Smooth muscle cell of the pulmonary artery (primary cell): ENCODE measurements at places on chromosomes 4 and X. TPM values are rescaled to one million over a fixed set of nuclear protein-coding genes. Genes with fewer than 3 reads are reported as not detected.

TMEM31 gene
- total RNA-seq: not detected in 2 replicates

SPANXC gene
- not detected in 2 replicates for total RNA-seq

NPFFR2 gene
- not detected in 2 replicates for total RNA-seq

DCHS2 gene
- total RNA-seq: not detected in 2 replicates

CXCL8 gene
- 23.3 and 132 TPM in 2 replicates for total RNA-seq

MAGEB6B gene
- total RNA-seq: not detected in 2 replicates

ADH1A gene
- total RNA-seq: not detected in 2 replicates

MAGED4B gene
- 31.4 and 48.5 TPM in 2 replicates for total RNA-seq

NDNF gene
- total RNA-seq: 0.56 and 4.9 TPM in 2 replicates

PLP1 gene
- 0.46 TPM in 1 of 2 replicates, not detected in the other for total RNA-seq

ZCCHC12 gene
- not detected in 2 replicates for total RNA-seq

HS3ST1 gene
- 0.65 and 0.86 TPM in 2 replicates for total RNA-seq

ADH7 gene
- total RNA-seq: not detected in 2 replicates

CSN1S1 gene
- not detected in 2 replicates for total RNA-seq

PCYT1B gene
- total RNA-seq: 0.76 and 0.91 TPM in 2 replicates

GAGE1 gene
- not detected in 2 replicates for total RNA-seq

STPG2 gene
- 0.10 TPM in 1 of 2 replicates, not detected in the other for total RNA-seq
